ENCODE measurements at places on chromosomes 3 and 15.

GRCh38 chr15:32642667-32643435 lies 1.3 kb downstream of the SCG5 start:
- DNase-seq: no peak

GRCh38 chr15:25741256-25741580 lies 121.9 kb downstream of the ATP10A start:
- DNase-seq: no peak

GRCh38 chr3:74506246-74506645 lies 108.2 kb downstream of the CNTN3 start:
- DNase-seq: no peak

- DNase-seq: no peak
Measured at GRCh38 chr3:52405066-52405465, 39.8 kb downstream of the SEMA3G start.

- DNase-seq: peak; percentile 58
Measured at GRCh38 chr15:83436513-83437158, 10.5 kb upstream of the SH3GL3 start.

- DNase-seq: no peak
Measured at GRCh38 chr3:145272684-145273083, 888.3 kb downstream of the PLOD2 start.

DNA sequence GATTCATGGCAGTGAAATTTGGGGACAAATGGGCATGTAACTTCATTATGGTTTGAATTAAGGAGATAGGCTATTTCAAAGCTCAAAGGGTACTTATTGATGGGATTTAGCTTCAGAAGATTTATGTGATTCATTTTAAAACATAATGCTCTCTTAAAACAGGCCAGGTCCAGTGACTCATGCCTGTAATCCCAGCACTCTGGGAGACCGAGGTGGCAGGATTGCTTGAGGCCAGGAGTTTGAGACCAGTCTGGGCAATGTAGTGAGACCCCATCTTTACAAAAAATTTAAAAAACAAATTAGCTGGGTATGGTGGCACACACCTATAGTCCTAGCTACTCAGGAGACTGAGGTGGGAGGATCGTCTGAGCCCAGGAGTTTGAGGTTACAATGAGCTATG lies 11.5 kb downstream of the THAP10 start:
- DNase-seq: no peak

GRCh38 chr3:9214185-9214584 lies 35.3 kb downstream of the SRGAP3 start:
- DNase-seq: no peak

GRCh38 chr3:12957339-12957738 lies 115.9 kb downstream of the IQSEC1 start:
- DNase-seq: no peak

DNA sequence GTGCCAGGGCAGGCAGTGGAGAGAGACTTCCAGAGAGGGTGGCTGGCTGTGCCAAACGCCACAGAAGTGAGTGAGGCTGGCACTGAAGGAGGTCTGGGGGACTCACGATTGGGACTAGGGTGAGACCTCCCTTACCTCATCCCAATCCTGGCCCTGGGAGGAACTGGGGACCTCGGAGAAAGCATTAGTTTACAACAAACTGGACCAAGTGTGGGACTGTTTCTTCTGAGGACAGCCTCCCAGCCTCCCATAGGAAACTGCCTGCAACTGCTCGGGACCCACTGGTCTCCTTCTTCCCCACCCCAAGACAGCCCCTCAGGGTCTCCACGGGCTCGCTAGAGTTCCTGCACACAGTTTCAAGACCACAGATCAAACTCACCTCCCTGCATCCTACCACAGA lies 45.4 kb downstream of the ST6GAL1 start:
- DNase-seq: no peak

DNA sequence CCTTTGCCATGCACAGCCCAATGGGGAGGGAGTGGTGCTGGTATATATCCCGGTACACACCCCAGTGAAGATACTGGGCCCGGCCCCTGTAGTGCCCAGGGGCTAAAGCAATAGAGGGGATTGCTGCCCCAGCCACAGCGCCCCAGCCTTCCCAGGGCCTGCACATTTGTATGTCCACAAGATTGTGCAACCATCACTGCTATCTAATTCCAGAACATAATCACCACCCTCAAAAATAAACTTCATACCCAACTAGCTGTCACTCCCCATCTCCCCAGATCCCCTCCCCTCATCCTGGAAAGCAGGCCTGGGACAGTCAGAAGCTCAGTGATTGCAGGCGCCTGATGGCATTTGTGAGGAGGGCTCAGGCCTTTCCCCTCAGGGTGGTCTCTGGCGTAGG lies 13.5 kb downstream of the GNAI2 start:
- DNase-seq: no peak

GRCh38 chr3:165529451-165529850 lies 307.8 kb downstream of the BCHE start:
- no peak for DNase-seq

DNA sequence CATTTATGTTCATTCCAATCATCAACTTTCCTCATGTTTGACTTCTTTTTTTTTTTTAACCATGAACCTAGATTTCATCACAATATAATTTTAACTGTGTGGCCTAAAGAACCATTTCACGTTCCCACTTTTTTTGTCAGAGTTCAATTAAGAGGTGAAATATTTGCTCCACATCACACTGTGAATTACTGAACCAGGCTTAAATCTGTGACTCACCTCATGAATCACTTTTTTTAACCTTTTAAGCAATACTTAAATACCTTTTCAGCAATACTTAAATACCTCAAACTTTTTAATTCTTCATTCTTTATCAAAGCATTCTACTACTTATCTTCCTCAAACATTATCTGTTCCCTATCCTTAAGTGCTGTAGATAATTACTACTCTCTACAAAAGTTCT lies 137.6 kb downstream of the SI start:
- no peak for DNase-seq

DNA sequence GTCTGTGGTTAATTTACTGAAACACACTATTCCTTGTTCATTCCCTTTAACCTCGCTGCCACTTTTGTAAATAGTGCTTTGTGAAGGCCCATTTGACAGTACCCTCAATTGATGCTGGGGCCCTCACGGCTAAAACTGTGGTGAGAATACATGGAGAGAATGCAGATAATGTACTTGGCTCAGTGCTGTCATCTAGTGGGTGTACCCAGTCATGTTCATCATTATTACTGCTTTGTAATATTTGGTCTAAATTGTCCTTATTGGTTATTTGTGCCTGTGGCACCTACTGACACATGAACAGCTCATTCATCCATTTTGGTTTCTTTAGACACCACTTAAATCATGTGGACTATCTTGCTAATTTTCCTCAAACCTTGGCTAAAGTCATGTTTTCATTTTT lies 543.6 kb downstream of the EDEM1 start:
- peak; percentile 10 for DNase-seq

GRCh38 chr3:2554656-2555055 lies 456.0 kb downstream of the CNTN4 start:
- DNase-seq: no peak

GRCh38 chr15:34055868-34056595 lies 17.0 kb upstream of the AVEN start:
- DNase-seq: no peak

- DNase-seq: no peak
Measured at GRCh38 chr15:29997499-29997898, 85.3 kb upstream of the GOLGA8J start.

GRCh38 chr15:76321171-76321570 lies 9.9 kb upstream of the ETFA start:
- DNase-seq: no peak

- DNase-seq: no peak
Measured at GRCh38 chr3:110799271-110799670, 272.3 kb upstream of the NECTIN3 start.

DNA sequence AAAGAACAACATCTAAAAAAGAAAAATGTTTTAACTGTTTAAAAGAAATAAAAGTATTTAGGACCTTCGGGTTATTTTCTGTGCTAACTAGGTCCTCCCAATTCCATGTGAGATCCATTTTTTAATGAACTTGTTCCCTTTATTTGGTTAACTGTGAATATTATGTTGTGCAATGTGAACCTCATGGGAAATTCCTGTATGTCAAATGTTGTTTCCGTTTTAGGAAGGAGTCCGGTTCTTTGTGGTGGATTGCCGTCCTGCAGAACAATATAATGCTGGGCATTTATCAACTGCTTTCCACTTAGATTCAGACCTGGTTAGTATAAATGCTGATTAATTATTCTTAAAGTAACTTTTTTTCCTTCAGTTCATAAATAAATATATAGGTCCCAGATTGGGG lies 35.5 kb upstream of the NIT2 start:
- DNase-seq: no peak

GRCh38 chr3:77535116-77535515 lies 495.2 kb downstream of the ROBO2 start:
- DNase-seq: no peak

GRCh38 chr3:70989174-70989573 lies 594.4 kb downstream of the FOXP1 start:
- DNase-seq: no peak

DNA sequence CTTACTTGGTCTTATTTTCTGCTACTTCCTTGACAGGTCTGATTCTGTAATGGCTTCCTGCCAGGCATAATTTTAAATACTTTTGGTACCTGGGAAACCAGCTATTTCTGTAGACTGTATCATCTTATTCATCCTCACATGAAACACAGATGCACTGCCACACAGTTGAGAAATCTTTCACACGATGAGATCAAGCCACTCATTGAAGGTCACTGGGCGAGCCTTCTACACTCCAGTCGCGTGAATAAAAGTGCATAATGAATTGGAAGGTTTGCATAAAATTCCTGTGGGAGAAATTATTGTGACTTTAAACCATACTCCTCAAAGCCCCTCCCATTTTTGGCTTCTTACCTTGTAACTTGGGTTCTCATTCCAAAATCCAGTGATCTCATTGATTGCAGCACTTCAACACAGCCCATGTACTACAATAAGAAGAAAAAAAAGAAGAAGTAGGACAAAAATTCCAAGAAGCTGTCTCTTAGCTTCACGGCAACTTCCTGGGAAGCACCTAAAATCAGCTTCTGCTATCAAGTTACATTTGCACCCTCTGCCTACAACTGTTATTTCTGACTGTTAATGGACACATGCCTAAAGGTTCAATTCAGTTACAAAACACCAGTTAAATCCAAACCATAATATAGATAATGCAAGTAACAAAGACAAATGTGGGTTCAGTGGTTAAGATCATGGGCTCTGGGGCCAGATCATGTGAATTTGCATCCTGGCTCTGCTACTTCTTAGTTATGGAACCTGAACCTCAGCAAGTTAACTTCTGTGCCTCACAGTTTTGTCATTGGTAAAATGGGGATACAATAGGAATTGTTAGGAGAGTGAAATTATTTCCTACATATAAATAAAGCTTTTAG lies 39.0 kb downstream of the SHC4 start:
- no peak for DNase-seq

DNA sequence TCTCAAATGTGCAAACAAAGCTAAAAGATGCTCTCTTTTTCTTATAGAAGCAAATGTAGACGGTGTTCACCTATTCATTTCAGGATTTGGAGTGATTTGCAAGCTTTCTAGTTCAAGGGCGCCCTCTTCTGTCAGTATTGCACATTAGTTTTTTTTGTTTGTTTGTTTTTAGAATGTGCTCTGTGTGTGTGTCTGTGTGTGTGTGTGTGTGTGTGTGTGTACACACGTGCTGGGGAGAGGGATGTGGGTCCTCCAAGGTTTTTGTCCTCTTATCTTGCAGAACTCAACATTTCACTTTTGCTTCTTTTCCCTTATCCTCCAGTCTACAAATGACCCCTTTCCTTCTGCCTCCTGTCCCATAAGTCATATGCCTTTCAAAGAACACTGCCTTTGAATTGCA lies 23.5 kb downstream of the DNAH1 start:
- peak; percentile 68 for DNase-seq

- peak; percentile 49 for DNase-seq
Measured at GRCh38 chr15:81410318-81410753, 36.3 kb upstream of the TMC3 start.

DNA sequence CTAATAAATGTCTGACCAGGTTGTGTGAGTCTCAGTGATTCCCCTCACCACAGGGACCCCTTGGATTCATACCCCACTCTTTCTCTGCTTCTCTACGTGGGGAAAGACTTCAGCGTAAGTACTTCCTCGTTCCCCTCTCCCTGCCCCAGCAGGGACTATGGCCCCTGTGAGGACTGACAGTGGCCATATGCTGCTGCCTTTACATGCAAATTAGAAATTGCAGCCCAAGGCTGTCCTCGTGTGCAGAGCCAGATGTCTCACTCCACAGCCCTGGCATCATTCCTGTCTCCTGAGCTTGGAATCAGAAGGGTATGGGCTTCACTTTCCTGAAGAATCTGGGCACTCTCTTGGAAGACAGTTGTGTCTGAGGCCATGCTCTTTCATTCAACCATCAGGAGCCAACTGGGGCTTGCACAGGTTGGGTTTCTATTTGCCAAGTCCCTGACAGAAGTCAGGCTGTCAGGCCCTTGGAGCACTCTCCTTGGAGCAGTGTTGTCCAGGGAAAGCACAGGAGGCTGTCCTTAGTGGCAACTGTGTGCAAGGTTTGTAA lies 30.5 kb upstream of the IQCF2 start:
- DNase-seq: no peak

DNA sequence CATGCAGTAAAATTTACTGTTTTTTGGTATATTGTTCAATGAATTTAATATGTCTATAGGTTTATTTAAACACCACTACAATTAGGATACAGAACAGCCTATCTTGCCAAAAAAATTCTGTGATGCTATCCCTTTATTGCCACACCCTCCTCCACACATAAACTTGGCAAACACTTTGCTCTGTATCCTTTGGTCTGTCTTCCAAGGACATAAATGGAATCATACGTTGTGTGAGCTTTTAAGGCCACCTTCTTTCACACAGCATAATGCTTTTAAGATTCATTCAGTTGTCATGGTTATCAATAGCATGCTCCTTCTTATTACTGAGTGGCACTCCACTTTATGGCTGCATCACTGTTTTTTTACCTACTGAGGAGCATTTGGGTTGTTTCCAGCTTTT lies 71.5 kb downstream of the CERS3 start:
- DNase-seq: no peak

GRCh38 chr15:29517829-29518228 lies 248.2 kb upstream of the NSMCE3 start:
- no peak for DNase-seq

- peak; percentile 15 for DNase-seq
Measured at GRCh38 chr3:196055683-196056270, 26.1 kb downstream of the TFRC start.

All from HuH-7 (cell line).